ENCODE measurements at places on chromosomes 16 and 17.

DNA sequence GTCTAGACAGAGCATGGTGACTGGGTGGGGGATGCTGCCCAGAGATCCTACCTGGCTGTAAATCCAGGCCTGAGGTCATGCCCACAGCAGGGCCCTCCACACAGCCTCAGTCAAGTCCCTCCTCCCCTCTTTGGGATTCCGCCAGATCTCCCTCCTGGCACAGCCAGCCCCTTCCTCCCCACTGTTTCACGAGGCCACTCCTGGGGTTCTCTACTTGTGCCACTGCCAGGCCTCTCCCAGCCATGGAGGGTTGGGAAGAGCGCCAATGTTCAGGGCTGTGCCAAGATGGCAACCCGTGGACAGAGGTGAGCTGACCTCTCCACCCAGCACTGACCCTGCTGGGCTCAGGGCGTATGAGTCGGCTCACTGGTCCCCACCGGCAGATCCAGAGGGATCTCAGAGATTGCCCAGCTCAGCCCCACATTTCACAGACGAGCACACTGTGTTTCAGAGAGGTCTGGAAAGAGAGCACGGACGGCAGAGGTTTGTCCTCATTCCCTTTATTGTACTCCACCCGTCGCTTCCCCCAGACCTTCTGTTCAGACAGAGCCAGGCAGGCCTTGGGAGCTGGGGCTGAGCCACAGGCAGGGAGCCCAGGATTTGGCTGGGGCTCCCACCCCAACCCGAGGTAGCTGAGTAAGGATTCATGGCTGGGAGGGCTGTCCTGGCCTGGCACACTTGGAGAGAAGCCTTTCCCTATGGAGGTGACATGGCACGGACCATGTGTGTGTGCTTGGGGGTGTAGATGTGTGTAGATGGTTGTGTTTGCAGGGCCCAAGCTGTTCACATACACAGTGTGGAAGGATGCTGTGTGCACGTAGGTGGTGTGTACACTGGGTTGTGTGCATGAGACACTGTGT lies 3.5 kb upstream of the CAMKK1 start:
- no peak overlapping the region for H3K4me3 ChIP-seq
- no peaks in the 10 kb centered on the region for H3K36me3 ChIP-seq
- H3K27ac ChIP-seq, result no peak overlapping the region

- no peak overlapping the region for H3K4me3 ChIP-seq
- peaks cover 15% of the 10 kb centered on the region for H3K27me3 ChIP-seq
- no peaks in the 10 kb centered on the region for H3K36me3 ChIP-seq
- DNase-seq, result no peak
Observed at GRCh38 chr17:78922816-78923498, 2.2 kb downstream of the TIMP2 start.

DNA sequence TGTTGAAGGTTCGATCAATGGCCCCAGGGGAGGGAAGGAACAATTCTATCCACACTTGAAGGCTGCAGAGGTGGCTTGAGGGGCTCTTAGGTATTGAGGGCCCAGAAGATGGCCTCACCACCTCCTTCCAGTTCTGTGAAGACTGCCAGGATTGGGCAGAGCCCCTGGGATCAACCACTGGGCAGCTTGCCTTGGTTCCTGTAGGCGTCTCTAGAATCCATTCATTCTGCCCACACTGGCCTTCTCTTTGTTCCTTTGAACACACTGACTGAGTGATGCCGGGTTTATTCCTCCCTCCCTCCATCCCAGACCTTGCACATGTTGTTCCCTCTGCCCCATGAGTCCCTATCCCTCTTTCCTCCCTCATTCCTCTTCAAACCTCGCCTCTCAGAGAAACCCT lies 50.5 kb downstream of the SYT17 start:
- DNase-seq, result no peak
- H3K4me3 ChIP-seq, result no peak overlapping the region
- no peaks in the 10 kb centered on the region for H3K36me3 ChIP-seq
- peaks cover 4% of the 10 kb centered on the region for H3K27me3 ChIP-seq

DNA sequence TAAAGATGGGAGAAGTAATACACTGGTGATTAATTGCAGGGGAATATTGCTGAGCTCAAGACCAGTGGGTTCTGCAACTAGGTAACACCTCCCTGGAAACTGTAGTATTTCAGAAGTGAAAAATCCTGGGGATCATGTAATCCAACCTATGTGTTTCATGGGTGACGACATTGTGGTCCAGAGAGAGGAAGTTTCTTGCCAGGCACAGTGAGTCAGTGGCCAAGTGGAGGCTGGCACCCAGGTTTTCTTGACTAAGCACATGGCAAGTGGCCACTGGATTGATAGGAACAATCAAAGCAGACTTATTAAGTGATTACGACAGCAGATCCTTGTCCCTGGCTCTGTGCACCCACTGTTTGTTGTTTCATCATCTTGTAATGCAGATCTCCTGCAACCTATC lies 14.6 kb upstream of the CIITA start:
- H3K36me3 ChIP-seq, result no peaks in the 10 kb centered on the region
- peaks cover 7% of the 10 kb centered on the region for H3K4me1 ChIP-seq
- no peak overlapping the region for H3K4me3 ChIP-seq

- H3K27me3 ChIP-seq, result peaks cover 9% of the 10 kb centered on the region
- H3K4me1 ChIP-seq, result peaks cover 4% of the 10 kb centered on the region
- no peak for DNase-seq
Observed at GRCh38 chr17:49858796-49859195, 10.9 kb upstream of the TAC4 start.

- DNase-seq, result no peak
- no peaks in the 10 kb centered on the region for H3K4me1 ChIP-seq
- H3K27me3 ChIP-seq, result no peaks in the 10 kb centered on the region
- no peak overlapping the region for H3K27ac ChIP-seq
- no peak overlapping the region for H3K4me3 ChIP-seq
Observed at GRCh38 chr16:65062736-65063583, 58.9 kb downstream of the CDH11 start.

Measured in activated CD4-positive, alpha-beta memory T cell treated with anti-CD3 and anti-CD28 coated beads for 36 hours (primary cell).